Anterior cingulate cortex (tissue), 58 donors: ENCODE measurements at places on chromosomes 16 and 17.

DNA sequence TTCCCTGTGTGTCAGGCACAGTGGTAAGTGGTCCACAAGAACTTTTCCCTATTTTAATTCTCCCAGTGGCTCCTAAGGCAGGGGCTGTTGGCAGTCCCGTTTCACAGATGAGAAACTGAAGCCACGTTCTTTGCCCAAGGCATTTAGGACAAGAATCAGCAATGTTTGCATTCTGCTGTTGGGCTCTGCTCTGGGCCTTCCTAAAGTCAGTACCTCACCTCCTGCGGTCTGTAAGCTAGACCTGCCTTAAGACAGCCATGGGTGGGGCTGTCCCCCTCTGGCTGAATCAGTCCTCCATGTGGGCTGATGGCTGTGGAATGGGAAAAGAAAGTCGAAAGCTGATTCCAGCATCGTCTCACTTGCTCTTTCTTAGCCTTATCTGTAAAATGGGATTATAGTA lies 304.8 kb downstream of the MAF start:
- DNase-seq: no peak

DNA sequence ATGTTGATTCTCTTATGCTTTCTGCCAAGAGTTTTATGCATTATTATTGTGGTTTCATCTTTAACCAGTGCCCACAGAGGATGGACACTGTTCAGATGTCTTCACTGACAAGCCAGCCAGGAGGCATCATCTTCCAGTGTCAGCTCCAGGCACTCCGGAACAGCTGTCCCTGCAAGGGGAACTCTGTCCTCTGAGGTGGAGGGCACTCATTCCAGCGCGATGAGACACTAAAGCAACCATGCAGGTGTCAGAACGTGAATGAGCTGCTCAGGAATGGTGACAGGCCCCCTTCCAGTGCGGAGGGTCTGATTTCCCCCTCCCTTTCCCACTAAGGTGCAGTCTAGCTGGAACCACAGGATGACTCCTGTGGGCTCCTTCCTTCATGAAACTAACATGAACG lies 117.5 kb downstream of the NOG start:
- DNase-seq: no peak

DNA sequence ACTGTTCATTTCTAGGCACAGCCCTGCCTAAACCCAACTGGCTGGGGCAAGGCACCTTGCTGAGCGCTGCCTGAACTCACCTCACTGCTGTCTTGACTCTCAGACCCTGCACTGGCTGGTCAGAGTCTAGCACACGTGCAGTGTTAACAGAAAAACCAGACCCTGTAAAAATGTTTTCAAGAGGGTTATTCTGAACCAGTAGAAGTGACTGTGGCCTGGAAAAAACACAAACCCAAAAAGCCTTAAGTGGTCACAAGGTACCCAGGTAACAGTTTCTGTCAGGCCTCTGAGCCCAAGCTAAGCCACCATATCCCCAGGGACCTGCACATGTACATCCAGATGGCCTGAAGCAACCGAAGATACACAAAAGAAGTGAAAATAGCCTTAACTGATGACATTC lies 6.1 kb upstream of the EIF4A3 start:
- DNase-seq: no peak

DNA sequence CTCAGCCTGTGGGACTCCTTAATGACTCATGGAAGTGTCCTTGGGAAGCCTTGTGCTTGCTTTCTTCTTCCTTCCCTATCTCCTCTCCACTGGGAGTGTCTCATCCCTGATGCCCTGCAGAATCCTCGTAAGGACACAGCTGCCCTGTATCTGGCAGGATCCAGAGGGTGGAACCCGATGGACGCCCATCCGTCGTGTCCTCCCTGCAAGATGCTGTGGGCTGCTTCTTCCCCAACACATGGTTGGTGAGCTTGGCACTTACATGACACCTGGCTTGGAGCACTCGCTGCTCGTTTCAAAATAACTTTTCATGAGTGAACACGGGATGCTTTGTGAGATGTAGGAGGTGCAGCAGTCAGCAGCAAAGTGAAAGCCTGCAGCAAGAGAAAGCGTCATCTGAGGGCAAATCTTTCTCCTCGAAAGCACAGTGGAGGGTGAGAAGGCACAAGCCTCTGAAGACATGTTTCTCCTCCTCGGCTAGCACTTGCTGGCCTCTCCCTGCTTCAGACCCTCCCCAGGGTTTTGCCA lies 3.3 kb downstream of the CCL15 start:
- DNase-seq: no peak

GRCh38 chr17:57138956-57139576 lies 54.0 kb downstream of the AKAP1 start:
- no peak for DNase-seq

DNA sequence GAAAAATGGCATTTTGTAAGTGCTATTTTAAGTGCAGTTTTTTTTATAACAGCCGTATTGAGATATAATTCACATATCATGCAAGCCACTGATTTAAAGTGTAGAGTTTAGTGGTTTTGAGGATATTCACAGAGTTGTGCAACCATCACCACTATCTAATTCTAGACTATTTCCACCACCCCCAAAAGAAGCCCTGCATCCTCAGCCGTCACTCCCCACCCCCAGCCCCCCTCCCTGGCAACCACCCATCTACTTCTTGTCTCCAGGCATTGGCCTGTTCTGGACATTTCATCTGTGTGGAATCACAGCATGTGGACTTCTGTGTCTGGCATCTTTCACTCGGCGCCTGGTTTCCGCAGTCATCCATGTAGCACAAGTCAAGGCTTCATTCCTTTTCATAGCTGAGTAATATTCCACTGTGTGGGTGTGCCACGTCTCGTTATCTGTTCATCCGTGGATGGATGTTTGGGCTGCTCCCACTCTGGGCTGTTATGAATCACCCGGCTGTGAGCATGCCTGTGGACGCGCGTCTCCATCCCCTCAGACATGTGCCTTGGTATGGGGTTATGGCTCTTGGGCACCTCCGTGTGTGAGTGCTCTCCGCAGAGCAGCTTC lies 138.4 kb upstream of the CIBAR2 start:
- no peak for DNase-seq

DNA sequence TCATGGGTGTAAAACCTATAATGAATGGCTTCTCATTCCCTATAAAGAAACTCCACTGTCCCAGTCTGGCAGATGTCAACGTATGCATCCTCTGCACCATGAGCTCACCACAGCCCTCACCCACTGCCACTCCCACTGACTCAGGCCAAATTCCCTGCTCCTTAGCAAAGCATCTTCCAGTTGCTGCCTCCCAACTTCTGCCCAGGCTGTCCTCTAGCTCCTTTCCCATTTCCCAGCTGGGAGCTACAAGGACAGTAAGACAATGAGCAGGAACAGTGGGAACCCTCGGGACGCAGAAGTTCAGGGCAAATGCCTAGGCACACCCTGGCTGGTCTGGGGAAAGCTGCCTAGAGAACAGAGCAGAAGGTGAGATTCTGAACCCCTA lies 9.1 kb upstream of the THAP11 start:
- DNase-seq: no peak

GRCh38 chr17:40540448-40540847 lies 24.8 kb downstream of the CCR7 start:
- DNase-seq: no peak

- no peak for DNase-seq
Observed at GRCh38 chr17:27295945-27296344, 2.0 kb downstream of the WSB1 start.

DNA sequence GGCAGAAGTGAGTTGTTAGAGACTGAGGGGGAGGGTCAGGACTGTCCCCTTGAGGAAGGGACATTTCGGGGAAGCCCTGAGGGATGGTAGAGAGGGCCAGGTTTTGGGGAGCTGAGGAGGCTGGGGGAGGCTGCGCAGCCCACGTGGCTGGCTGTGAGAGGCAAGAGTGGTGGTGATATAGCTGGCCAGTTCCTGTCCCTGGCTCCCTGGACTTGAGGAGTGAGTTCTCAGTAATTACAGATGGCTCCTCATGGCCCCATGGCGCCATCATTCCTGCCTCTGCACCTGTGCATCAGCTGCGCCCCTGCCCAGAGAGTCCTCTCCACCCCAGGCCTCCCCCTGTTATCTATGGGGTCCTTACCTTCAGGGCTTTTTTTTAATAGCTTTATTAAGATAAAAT lies 30.3 kb downstream of the MPRIP start:
- no peak for DNase-seq

- no peak for DNase-seq
Observed at GRCh38 chr17:38590988-38591758, 14.6 kb downstream of the SRCIN1 start.

GRCh38 chr16:53159781-53160436 lies 105.1 kb downstream of the CHD9 start:
- DNase-seq: no peak

DNA sequence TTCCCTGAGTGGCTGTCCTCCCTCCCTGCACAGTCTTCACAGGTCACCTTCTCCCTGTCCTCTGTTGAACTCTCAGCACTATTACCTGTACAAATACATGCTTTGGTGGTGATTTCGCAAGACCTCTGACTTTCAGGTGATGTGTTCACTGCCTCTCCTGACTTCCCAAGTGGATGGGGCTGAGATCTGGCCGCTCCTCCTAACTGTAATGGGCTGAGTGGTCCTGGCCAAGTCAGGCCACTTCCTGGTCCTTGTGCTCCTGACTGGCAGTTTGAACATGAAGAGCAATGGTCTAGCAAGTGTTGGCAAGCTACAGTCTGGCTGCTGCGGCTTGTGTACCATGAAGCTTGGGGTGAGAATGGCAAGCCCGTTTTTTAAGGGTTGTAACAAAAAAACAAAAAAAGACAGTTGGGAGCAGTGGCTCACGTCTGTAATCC lies 11.7 kb upstream of the TMED6 start:
- DNase-seq: no peak

GRCh38 chr16:80564394-80564793 lies 23.6 kb downstream of the DYNLRB2 start:
- DNase-seq: no peak

DNA sequence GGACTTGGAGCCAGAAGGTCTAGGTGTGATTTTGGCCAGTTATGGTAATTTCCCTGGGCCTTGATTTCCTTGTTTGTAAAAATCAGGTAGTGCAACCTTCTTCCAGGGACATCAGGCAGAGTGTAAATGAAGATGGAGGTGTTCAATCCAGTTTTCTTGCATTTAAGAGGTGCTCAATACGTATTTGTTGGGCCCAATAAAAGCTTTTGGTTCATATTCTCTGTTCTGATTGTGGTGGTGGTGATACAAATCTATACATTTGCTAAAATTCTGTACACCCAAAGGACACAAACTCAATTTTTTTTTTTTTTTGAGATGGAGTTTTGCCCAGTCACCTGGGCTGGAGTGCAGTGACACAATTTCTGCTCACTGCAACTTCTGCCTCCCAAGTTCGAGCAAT lies 6.0 kb downstream of the CD79B start:
- no peak for DNase-seq

DNA sequence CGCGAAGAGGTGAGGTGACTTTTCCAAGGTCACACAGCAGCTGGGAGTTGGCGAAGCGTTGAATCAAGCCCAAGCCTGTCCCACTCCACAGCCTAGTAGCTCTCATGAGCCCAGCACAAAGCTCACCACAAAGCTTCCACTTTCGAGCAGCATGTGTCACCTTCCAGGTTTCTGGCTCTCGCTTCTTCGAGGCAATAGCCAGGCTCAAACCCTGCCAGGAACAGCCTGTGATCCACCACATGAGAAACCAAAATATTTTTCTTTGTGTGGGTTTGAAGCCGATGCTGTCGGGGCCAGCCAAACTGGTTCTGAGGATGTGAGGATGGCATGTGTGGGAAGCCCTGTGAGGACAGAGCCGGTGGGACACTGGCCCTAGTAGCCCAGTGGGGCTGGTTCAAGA lies 68.1 kb downstream of the COG7 start:
- DNase-seq: no peak

DNA sequence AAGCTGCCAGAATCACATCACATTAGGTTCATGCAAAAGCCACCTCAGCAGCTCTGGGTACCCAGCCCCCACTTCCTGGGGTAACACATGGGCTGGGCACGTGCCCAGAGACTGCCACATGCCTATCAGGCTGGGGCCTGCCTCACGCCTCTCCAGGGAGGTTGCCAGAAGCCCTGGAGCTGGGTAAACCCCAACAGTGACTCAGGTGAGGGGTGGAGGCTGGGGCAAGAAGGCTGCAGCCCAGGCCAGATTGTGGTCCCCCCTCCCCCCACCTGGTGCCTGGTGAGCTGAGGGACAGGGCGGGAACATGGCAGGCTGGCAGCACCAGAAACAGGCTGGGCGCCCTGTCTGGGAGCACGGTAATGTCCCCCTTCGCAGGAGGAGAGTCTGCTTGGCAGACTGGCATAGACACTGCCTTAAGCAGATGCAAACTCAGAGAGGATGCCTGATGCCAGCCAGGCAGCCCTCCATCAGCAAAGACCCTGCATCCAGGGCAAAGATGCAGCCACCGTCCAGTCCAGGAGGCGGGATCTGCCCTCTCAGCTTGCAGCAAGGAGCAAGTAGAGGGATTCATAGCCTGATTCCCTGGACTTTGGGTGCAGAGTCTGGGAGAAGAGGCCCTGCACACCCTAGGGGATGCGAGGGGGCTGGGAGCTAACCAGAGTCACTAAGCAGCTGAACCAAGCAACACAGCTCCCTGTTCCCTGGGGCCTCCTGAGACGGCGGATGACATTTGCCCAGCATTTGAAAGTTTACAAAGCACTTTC lies 28.8 kb downstream of the NGFR start:
- no peak for DNase-seq

DNA sequence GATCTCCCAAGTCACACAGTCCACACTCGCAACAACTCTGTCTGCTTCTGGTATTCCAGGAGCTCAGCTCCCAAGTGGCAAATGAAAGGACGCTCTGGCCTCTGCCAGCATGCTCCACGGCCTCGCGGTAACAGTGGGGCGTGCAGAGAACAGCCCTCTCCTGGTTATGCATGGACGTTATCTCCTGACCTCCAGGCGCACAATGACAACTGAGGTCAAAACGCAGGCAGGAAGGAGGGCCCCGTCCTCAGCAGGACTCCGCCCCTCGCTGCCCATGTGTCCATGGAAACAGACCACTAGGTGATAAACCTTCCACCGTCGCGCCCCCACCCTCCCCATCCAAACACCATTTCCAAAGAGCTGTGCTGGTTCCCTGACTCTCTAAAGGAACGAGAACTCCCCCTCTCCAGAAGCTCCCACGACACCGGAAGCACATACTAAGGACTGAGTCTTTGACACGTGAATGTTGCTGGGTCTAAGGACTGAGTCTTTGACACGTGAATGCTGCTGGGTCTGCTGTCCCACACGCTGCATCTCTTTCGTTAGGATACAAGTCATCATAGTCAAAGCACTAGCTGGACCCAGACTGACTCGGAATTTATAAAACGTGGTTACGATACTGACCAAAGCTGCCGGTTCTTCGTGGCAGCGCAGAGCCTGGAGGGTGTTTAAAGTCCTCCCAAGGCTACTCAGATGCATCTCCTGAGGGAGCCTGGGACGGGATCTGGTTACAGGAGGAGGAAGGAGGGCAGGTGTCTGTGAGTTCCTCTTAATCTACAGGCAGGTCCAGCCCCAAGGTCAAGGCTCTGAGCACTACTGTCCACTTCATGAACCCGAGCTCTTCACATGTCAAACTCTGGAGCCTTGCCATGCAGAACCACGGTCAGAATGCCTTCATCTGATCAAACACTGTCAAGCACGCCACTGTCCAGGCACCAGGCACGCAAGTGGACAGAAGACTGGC lies 43.9 kb downstream of the KLHDC4 start:
- no peak for DNase-seq

DNA sequence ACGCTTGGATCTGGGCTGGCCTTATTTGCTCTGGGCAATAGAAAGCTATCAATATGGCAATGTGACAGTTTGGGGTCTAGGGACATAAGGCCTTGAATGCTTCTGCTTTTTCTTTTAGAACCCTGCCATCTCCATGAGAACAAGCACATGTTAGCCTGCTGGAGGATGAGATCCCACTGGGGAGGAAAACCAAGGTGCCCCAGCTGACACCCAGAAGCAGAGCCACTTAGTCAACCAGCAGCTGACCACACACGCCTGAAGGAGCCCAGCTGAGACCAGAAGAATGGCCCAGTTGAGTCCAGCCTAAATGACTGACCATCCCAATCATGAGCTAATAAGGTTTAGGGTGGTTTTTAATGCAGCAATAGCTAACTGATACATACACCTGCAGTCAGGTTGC lies 171.2 kb downstream of the AHSP start:
- DNase-seq: no peak
